ENCODE measurements at places on chromosomes 4 and X. TPM values are rescaled to one million over a fixed set of nuclear protein-coding genes. Genes with fewer than 3 reads are reported as not detected.

DNA sequence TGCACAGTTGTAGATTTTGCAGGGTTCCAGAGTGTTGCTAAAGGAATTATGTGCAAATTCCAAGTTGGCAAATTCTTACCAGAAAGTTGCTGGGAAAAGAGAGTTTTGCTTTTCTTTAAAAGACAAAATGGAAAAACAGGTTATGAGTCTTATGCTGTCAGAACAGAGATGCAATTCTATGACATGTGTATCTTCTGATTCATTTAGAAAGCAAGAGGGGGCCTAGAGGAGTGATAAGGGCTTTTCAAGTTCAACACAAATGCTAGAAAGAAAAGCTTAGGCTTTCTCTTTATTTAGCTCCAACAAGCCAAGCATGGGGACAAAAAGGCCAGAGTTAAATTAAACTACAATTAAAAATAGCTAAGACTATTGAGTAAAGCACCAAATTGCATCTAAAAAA, 72.4 kb upstream of the GATB start:
- no peak for DNase-seq

GRCh38 chr4:125789023-125789422, 474.3 kb downstream of the FAT4 start:
- DNase-seq: no peak

GRCh38 chr4:78014889-78015886, 41.9 kb upstream of the FRAS1 start:
- DNase-seq: no peak

DNA sequence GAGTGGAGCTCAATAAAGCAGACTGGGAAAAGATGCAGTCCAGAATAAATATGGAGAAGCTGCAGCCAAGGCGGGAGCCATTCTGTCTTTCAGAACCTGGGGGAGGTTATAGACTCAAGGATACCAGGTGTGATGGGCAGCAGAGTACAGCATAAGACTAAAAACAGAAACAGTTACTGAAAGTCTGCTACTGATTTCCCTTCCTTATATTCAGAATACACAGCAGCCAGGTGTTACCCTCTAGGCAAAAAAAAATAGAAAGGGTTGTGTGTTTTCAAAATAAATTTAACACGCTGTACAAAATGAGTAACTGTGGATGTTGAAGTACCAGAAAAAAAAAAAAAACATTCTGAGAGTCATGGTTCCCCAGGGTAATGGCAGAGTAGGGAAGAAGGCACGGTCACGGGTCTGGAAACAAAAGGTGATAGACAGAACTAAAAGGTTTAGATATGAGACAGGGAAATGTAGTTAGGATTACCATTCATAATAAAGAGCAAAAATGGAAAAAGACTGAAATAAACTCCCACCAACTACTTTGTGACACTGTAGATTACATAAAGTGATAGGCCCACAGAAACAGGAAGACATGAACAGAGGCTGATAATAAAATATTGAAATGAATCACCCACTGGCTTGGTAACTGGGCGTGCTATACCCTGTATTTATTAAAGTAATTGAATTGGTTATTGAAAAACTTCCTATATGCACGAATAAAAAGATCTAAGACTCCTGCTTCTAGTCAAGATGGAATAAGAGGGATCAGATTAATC, 10.8 kb upstream of the HHIP start:
- no peak for DNase-seq

Gene ZAR1
- total RNA-seq: not detected

All from suprapubic skin (tissue), 4 donors.